Mesenchymal stem cell (in vitro differentiated cells and primary cell): ENCODE measurements at places on chromosomes 11 and 22.

DNA sequence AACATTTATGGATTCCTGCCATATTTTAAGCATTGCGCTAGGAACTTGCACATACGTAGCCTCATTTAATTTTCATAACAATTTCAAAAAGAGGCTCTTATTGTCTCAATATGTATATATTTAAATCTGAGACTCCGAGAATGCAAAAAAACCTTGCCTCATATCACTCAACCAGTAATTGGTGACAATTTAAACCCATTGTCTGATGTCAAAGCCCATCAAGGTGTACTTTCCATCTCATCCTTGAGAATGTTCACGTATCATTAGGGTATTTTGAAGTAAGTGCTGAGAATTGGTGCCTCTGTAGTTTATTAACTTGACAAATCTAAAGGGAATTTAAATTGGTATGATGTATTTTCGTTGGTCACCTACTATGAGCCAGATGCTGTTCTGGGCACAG is 136.5 kb downstream of the FAM76B start:
- DNase-seq, result no peak
- no peaks in the 10 kb centered on the region for H3K27me3 ChIP-seq
- H3K36me3 ChIP-seq, result no peaks in the 10 kb centered on the region
- no peak overlapping the region for H3K27ac ChIP-seq
- no peak overlapping the region for H3K4me3 ChIP-seq

DNA sequence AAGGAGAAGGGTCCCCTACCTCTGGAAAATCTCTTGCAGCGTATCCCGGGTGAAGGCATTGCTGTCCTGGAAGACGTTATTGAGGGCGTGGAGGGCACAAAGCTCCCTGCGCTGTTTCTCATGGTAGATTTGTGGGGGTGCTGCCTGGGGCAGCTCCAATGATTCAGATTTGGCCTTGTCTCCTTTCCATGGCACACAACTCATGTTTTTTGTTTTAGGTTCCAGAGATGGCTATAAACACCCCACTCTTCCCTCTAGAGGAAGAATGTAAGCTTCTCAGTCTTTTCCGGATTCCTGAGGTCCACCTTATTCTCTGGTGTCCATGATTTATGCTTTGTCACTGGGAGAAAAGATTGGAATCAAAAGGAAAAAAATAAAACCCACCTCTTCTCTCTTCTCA is 959 bp downstream of the JOSD1 start:
- H3K27me3 ChIP-seq, result no peaks in the 10 kb centered on the region
- peak; percentile 52 for DNase-seq
- no peaks in the 10 kb centered on the region for H3K36me3 ChIP-seq
- peaks cover 19% of the 10 kb centered on the region for H3K4me1 ChIP-seq
- peak overlapping the region; percentile 84 for H3K27ac ChIP-seq

DNA sequence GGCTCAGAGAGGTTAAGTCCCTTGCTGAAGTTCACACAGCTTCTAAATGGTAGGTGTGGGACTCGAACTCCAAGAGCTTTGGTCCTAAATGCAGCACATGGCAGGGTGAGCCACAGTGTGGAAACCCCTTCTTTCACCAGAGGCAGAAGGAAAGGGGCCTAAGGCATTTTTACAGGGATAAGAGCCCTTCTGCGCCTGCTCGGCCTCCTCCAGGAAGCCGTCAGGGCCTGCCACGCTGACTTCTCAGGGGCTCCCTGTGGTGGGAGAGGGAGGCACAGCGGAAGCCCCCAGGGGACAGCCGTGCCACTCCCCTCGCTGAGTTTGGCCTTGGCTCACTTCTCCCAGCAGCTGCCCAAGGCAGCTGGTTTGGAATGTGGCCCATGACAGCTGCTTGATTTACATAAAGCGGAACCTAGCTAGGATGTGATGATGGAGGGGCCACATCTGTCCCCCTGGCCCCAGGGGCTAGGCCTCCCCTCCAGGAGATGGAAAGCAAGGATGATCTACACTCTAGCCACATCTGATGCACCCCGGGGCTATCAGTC is 35.4 kb downstream of the CD82 start:
- H3K4me3 ChIP-seq, result no peak overlapping the region
- H3K27ac ChIP-seq, result no peak overlapping the region
- no peaks in the 10 kb centered on the region for H3K27me3 ChIP-seq
- peaks cover 86% of the 10 kb centered on the region for H3K36me3 ChIP-seq

DNA sequence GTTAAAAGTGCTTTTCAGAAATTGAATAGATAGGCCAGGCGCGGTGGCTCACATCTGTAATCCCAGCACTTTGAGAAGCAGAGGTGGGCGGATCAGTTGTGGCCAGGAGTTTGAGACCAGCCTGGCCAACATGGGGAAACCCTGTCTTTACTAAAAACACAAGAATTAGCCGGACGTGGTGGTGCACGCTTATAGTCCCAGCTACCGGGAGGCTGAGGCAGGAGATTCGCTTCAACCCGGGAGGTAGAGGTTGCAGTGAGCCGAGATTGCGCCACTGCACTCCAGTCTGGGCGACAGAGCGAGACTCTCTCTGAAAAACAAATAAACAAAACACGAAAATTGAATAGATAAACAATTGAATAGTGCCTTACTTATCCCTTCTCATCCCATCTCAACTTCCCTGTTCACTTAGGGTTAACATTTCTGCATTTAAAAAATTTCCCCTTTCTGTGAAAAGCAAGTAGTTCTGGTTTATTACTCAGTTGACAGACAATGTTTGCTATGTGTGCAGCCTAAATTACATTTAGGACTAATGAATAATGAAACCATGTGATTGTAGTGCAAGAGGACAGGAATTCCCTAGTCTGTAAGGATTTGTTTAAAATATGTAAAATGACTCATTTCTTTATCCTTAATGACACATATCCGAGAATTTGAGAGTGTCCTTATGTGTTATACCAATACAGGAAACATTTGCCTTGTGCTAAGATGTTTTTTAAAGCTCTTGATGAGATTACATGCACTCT is 6.0 kb downstream of the RNF169 start:
- no peaks in the 10 kb centered on the region for H3K36me3 ChIP-seq
- peak; percentile 95 for DNase-seq
- peaks cover 3% of the 10 kb centered on the region for H3K4me1 ChIP-seq
- H3K4me3 ChIP-seq, result peak overlapping the region; percentile 20
- H3K27me3 ChIP-seq, result no peaks in the 10 kb centered on the region

DNA sequence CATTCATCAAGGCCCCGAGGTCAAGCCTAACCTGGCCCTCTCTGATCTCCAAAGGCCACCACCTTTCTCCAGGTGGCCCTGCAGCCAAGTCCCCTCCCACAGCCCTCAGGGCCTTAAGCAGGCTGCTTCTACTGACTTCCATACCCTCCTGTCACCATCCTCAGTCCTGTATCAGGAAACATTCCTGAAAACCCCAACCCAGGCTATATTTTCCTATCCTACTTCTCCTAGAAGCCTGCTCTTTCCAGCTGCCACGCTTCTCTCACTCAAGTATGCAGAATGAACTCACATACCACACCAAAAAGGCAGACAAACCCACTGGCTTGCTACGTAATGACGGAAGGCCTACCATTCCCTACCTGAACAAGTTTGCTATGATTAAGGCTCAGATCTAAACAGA is 23.6 kb downstream of the MORC2 start:
- no peak overlapping the region for H3K27ac ChIP-seq

- no peak overlapping the region for H3K4me3 ChIP-seq
- no peak overlapping the region for H3K27ac ChIP-seq
- DNase-seq, result peak; percentile 44
- H3K4me1 ChIP-seq, result peaks cover 39% of the 10 kb centered on the region
- H3K27me3 ChIP-seq, result no peaks in the 10 kb centered on the region
- H3K36me3 ChIP-seq, result peaks cover 32% of the 10 kb centered on the region
These were observed 71.6 kb downstream of the LRP5 start for GRCh38 chr11:68383976-68384501.

GRCh38 chr11:88695689-88696414 is 358.3 kb upstream of the CTSC start:
- H3K27ac ChIP-seq, result no peak overlapping the region
- peaks cover 4% of the 10 kb centered on the region for H3K27me3 ChIP-seq
- DNase-seq, result no peak
- H3K4me1 ChIP-seq, result no peaks in the 10 kb centered on the region

DNA sequence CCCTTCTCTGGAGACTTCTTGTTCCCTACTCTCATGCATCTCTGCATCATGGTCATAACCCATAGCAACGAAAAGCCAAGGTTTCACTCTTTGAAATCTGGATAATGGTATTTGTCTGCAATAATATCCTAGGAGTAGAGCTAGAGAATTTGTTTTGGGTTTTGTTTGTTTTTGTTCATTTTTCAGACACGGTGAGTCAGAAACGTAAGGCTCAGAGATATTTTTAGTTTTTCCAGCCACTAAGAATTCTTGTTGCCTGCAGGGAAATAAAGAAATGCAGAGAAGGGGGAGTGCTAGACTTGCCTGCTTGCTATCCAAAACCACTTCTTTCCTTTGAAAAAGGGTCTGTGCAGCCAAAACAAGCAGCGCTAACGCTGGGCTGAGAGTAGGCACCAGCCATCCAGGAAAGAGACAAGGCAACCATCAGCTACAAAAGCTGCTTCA is 26.0 kb downstream of the POU2AF3 start:
- H3K4me3 ChIP-seq, result no peak overlapping the region
- no peak for DNase-seq
- H3K27me3 ChIP-seq, result peaks cover 28% of the 10 kb centered on the region

DNA sequence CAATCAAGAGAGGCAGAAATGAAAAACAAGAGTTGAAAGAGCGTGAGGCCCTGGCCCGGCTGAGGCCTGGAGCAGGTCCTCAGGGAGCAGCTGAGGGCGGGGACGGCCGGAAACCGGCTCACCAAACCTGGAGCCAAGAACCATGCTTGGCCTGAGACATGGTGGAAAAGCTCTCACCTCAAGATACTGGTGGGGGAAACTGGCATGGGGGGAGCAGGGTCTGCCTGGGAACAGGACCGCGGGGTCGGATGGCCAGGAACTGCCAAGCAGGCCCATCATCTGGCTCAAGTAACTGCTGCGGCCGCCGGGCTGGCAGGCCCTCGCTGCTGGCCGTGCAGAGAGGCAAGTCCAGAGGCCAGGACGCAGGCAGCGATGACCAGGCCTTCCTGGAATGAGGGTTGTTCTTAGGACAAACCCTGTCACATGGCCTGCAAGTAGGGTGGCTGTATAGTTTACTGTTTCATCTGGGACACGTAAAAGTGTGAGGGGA is 18.9 kb upstream of the WNT11 start:
- no peak for DNase-seq
- no peak overlapping the region for H3K4me3 ChIP-seq
- no peaks in the 10 kb centered on the region for H3K36me3 ChIP-seq
- H3K27ac ChIP-seq, result no peak overlapping the region
- no peaks in the 10 kb centered on the region for H3K4me1 ChIP-seq
- H3K27me3 ChIP-seq, result peaks cover 61% of the 10 kb centered on the region

- DNase-seq, result no peak
- H3K36me3 ChIP-seq, result no peaks in the 10 kb centered on the region
- H3K27me3 ChIP-seq, result peaks cover 6% of the 10 kb centered on the region
These were observed 16.3 kb downstream of the DUSP8 start for GRCh38 chr11:1555713-1556153.

GRCh38 chr11:57364851-57365660 is 15.9 kb downstream of the PRG3 start:
- no peaks in the 10 kb centered on the region for H3K36me3 ChIP-seq
- no peak for DNase-seq
- peaks cover 1% of the 10 kb centered on the region for H3K4me1 ChIP-seq
- H3K27ac ChIP-seq, result no peak overlapping the region

DNA sequence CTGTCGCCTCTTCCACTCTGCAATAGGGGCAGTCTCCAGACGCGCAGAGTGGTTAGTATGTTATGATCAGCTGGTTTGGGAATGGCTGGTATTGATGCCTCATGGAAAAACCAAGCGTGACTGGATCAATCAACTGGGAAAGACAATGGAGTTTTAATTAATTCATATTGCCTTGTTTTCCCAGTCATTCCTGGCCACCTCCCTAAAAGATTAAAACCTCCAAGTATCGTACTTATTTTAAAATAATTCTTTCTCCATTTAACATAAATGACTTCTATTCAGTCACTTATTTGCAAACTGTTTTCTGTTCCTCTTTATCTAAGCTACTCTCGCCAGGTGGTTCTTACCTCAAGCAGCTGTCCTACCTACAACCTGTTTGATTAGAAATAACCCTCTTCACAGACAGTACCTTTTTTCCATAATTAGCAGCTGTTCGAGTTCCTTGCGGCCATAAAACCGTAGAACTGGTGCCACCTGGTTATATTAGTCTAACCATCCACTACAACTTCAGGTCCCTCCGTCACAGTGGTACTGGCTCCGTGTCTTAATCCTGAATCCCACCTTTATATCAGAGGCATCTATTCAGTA is 898 bp downstream of the ZNF215 start:
- H3K4me1 ChIP-seq, result peaks cover 3% of the 10 kb centered on the region
- no peaks in the 10 kb centered on the region for H3K36me3 ChIP-seq
- no peaks in the 10 kb centered on the region for H3K27me3 ChIP-seq
- peak overlapping the region; percentile 73 for H3K4me3 ChIP-seq

- H3K4me3 ChIP-seq, result no peak overlapping the region
- no peak for DNase-seq
- peaks cover 3% of the 10 kb centered on the region for H3K4me1 ChIP-seq
- H3K36me3 ChIP-seq, result peaks cover 76% of the 10 kb centered on the region
These were observed 12.4 kb downstream of the CYB561A3 start for GRCh38 chr11:61349189-61349751.

DNA sequence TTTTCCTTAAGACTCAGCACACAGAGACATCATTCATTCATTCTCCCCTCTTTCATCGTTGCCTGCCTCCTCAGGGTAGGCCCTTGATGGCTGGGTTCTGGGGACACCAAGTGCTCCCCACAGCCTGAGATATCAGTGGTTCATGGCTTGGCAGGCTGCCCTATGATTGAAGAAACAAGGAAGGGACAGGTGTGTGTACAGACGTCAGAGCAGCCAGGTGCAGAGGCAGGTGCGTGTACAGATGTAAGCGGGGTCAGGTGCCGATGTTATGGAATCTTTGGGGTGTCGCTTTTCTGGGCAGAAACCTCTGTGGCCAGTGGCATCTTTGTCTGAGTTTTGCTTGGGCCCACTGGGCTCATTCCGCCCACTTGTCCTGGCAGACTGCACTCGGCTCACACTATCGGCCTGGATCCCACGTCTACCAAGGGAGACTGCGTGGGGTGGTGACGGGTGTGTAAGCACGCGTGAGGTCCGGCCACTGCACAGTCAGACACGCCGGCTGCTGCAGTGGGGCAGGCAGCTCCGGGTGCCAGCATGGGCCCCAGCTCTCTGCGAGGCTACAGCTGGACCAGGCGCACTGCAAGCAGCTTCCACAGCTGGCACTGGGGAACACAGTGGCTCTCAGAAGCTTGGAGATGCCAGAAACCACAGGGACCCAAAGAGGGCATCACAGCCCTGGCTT is 20.9 kb upstream of the KIAA0930 start:
- no peak for DNase-seq
- no peak overlapping the region for H3K4me3 ChIP-seq
- peaks cover 6% of the 10 kb centered on the region for H3K36me3 ChIP-seq

DNA sequence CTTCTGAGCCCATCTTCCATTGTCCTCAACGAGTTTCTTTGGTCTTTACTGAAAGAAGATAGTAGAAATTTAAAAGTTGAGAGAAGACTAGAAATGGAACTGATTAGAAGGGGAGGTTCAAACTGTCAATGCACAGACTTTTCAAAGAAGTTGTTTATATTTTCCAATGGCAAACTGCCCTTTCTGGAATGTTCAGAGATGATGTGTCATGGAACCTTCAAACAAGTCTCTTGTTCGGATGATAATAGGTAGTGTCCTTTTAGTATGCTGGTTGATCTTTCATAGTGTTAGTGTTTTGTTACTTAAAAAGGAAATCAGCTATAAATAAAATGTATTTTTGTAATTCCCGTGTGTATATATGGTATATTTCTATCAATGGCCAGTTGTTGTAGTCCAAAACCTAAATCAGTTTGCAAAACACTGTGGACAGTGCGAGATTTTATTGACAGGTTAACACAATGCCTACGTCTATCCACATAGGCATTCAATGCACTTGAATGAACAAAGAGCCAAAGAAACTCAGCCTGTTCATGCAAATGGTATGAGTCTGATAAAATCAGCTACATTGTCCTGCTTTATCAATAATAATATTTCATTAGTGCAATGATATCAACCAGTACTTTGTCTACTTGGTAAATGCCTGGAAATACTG is 30.9 kb downstream of the C11orf91 start:
- peaks cover 8% of the 10 kb centered on the region for H3K4me1 ChIP-seq
- H3K4me3 ChIP-seq, result no peak overlapping the region
- no peak overlapping the region for H3K27ac ChIP-seq
